Stimulated activated CD4-positive, alpha-beta T cell treated with anti-CD3 and anti-CD28 coated beads, Interleukin-15, amount 100 ng/mL, for 1 hour (primary cell): ENCODE measurements at places on chromosomes 13 and 19.

- no peak for DNase-seq
These were observed 52.9 kb downstream of the NDFIP2 start for GRCh38 chr13:79533781-79534400.

DNA sequence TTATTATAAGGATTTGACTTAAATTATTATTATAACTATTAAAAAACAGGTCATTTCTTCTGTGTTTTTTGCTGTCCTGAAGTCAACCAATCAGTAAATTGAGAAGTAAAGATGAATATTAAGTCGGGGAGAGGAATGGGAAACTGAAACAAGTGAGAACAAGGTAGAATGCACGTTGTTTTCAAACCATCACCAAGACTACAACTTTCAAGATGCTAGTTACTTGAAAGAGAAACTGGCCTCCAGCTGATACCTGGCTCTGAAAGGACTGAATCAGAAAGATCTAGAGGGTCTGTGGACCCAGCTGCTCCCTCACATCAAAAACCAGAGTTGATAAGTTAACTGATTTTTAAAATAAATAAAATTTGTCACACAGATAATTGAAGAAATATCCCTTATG lies 1301.5 kb upstream of the ATXN8OS start:
- no peak for DNase-seq

DNA sequence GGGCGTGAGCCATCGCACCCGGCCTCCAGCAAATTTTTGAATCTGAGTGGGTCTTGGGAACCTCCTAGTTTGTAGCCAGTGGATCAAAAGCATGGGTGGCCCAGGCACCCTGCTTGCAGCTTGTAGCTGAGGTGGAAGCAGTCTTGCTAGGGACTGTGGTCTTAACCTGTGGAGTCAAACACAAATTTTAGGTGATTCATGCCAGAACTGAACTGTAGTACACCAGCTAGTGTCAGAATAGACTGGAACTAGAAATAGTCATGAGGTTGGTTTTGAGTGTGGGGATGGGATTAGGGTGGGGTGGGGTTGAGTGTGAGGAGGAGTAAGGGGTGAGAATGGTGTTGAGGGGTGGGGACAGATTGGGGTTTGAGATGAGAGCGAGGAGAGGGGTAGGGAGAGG lies 5.8 kb downstream of the LIM2 start:
- DNase-seq = no peak

DNA sequence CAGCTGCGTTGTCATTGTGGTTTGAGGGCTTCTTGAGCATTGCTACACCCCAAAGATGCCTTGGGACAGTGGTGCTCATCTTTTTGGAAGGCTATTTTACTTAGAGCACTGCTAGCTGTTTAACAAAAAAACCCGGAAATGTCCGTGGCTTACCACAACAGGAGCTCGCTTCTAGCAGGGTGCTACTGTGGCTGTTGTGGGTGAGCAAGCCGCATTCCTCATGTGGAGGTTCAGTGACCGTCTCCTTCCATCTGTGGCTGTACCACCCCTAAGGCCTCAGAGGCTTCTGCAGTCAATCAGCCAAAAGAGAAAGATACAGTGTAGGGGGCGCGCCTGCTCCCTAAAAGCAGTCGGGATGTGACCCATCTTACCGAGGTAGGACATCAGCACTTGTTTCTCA lies 1004.2 kb downstream of the UQCRFS1 start:
- DNase-seq = no peak

- DNase-seq = no peak
These were observed 5.3 kb upstream of the NRTN start for GRCh38 chr19:5799247-5800241.

DNA sequence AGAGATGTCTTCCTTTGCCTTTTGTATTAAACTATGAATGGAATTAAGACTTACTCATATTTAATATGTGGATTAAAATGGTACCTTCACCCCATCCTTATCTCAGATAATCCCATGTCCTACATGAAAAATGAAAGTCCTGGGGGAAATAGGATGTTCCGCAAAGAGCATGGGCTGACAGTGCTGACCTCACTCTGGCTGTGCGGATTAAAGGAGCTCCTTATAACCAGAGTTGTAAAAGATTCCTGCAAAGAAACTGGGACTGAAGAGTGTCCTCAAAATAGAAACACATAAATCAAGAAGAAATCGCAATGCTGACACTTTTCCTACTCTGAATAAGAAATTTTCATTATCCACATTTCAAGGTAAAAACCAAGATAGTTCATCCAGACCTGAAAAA lies 384.5 kb downstream of the LIG4 start:
- no peak for DNase-seq

DNA sequence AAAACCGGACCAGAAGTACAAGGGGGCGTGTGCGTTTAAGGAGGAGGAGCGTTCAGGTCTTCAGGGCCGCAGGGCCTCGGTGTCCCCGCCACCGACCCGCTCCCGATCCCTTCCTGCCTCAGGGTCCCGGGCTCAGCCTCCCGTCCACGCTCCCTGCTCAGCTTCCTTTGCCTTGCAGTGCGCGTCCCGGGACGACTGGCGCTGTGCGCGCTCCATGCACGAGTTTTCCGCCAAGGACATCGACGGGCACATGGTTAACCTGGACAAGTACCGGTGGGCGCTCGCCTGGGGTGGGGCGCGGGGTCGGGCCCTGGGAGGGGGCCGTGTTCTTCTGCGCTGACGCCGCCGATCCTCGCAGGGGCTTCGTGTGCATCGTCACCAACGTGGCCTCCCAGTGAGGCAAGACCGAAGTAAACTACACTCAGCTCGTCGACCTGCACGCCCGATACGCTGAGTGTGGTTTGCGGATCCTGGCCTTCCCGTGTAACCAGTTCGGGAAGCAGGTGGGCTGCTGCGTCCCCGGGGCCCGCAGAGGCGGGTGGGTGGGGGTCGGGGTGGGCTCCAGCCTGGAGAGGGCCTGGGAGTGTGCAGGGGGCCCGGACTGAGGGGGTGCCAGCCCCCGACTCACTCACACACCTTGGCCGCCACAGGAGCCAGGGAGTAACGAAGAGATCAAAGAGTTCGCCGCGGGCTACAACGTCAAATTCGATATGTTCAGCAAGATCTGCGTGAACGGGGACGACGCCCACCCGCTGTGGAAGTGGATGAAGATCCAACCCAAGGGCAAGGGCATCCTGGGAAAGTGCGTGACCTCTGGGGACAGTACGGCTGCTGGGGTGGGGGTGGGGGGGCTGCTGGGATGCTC lies 1.4 kb downstream of the GPX4 start:
- no peak for DNase-seq

- DNase-seq = no peak
These were observed 453 bp downstream of the ZNF256 start for GRCh38 chr19:57947088-57947418.

DNA sequence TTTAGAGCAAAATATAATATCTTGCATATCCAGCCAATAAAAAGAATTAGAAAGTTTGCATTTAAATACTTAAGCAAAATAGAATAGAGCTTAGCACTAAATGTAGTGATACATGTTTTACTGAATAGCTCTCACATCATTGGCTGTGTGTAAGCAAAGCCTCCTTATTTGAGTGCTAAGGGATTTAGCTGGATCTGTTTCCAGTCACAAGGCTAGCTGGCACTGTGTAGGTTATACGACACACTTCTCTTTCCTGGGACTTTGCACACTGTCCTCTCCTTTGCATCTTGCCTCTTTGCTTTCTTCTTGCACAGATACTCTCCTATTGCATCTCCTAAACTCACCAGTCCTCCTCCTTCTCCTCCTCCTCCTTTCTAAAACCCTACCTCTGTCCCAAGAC lies 423.8 kb downstream of the KLF5 start:
- no peak for DNase-seq

DNA sequence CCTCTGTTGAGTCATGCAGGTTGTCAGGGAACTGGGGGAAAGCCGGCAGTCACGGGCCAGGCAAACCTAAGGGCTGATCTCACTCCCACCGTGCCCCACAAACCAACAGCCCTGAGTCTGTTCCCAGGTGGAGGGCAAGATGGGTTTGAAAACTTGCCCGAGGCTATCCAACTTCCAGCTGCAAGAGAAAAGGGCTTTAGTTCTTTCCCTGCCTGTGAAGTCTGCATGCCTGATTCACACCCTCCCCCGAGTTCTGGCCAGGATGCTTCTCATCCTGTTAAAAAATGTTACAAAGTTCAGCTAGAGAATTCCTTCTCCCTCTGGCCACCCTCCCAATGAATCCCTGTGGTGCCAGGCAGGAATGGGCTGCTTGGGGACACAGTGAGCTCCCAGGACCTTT lies 33.1 kb downstream of the MYO16 start:
- DNase-seq = no peak

DNA sequence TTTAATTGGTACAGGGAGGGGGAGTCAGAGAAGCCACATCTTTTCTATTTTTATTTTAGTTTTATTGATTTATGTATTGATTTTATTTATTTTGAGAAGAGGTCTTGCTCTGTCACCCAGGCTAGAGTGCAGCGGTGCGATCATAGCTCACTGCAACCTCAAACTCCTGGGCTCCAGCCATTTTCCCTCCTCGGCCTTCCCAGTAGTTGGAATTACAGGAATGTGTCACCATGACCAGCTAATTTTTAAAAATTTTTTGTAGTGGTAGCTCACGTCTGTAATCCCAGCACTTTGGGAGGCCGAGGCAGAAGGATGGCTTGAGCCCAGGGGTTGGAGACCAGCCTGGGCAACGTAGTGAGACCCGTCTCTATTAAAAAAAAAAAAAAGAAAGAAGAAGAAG lies 4.1 kb downstream of the IL27RA start:
- DNase-seq = no peak

GRCh38 chr19:41967054-41967783 lies 8.1 kb upstream of the RABAC1 start:
- no peak for DNase-seq

GRCh38 chr19:58511353-58512208 lies at the start of gene SLC27A5:
SLC27A5 (minus strand) TSS chr19:58511992; CDS start chr19:58511955, 37 bp downstream.
- DNase-seq = no peak

- DNase-seq = no peak
These were observed 9.2 kb downstream of the FGF14 start for GRCh38 chr13:102392481-102393209.
